Thymus (tissue), 14 donors: ENCODE measurements at places on chromosomes 2 and 18. TPM values are rescaled to one million over a fixed set of nuclear protein-coding genes. Genes with fewer than 3 reads are reported as not detected.

GRCh38 chr18:79878741-79879378 is 72.6 kb downstream of the SLC66A2 start:
- DNase-seq: no peak

- no peak for DNase-seq
These were observed 435.0 kb downstream of the RND3 start for GRCh38 chr2:150052457-150052856.

DNA sequence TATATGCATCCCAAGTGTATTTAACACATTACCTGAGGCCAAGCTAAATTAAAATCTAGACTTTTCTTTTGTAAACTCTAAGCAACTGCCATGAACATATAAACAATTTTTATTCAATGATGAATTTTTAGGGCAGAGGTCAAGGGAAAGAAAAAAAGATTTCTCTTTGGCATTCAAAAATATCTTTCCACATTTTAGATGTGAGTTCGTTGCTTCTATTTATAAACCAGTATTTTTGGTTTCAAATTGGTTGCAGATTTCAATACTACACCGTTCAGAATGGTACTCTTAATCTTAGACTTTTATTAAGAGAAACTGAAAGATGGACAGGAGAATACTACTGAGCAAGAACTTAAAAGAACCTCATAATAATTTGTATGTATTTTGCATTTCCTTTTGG is 293.6 kb upstream of the CCDC68 start:
- no peak for DNase-seq

DNA sequence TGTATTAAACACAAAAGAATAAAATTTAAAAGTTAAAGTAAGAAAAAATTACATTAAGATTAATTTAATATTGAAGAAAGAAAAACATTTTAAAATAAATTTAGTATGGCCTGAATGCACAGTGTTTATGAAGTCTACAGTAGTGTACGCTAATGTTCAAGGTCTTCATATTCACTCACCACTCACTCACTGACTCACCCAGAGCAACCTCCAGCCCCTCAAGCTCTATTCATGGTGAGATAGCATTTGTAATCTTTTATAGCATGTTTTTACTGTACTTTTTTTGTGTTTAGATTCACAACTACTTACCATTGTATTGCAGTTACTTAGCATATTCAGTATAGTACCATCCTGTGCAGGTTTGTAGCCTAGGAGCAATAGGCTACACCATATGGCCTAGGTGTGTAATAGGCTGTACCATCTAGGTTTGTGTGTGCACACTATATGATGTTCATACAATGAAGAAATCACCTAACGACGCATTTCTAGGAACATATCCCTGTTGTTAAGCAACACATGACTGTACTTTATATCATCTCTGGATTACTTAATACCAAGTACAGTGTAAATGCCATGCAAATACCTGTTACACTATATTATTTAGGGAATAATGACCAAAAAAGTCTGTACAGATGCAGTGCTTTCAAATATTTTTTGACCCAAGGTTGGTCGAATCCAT is 144.0 kb upstream of the IL1R2 start:
- DNase-seq: no peak

DNA sequence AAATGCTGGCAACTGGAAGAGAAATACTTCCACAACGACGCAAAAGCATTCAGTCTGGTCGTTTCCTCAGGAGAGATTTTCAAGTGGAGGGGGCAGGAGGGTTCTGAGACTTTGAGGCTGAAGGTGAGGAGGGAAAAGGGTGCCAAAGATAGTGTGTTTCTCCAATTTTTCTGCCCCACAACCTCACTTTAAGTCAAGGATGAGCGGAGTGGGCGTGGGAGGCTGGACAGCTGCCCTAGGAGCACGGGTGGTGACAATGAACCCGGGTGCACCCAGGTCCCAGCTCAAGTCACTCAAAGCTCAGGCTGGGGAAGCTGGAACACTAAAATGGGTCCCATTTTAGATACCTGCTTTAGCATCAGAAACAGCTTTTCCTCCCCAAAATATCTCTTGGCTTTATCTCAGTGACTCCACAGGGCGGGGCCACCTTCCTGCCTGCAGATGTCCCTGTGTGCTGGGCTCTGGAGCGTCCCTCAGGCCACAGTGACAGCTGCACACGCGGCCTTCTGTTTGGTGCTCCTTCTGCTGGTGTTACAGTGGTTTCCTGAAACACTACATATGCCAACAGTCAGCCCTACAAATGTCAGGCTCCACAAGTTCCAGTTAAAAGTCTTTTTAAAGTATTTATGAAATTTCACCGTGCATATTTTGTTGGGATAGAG is 1.4 kb upstream of the MBP start:
- no peak for DNase-seq

DNA sequence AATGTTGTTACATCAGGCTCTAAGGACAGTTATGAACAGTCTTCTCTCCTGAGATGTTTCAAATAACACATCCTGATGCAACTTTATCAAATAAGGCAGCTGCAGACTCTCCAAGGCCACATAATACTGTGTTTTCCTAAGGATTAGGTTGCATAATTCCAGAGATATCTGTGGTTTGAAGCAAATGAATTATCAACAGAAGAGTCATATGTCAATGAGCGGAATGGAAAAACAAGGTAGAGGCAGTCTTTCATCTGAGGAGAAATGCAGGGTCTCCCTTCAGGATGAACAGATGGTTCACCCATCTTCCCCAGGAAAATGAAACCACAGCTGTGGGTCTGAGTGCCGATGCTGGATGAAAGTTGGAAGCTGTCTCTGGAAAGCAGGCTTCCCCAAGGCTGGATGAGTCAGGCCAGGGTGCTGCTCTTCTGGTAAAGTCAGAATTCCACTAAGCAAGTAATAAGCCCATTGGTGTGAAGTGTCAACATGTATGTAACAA is 22.2 kb downstream of the LYG1 start:
- DNase-seq: no peak

DNA sequence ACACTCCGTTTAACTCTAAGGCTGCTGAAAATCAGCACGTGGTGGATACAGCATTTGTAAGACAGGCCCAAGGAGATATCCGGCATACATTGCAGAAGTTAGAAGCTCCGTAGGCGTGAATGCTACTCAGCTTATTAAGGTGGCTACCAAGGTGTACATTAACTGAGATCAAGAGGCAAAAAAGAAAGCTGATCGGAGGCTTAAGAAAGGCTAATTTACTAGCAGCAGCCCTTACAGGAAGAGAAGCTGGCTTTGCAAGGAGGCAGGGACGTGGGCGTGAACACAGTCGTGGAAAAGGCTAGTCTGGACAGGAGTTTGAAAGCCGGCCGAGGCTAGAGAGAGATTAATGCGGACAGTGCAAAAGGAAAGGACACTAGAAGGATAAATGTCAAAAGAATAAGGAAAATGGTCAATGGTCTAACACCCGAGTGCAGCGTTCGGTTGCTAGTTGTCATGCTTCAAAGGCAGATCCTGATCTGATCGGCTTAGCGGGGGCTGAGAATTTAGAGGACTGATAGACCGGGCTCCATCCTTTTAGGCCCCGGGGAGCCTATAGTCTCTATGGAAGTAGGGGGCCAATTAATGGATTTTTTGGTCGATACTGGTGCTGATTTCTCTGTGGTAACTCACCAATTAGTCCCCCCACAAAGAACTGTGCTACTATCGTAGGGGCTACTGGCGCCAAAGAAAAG is 45.6 kb upstream of the SELENOI start:
- DNase-seq: peak; percentile 50

DNA sequence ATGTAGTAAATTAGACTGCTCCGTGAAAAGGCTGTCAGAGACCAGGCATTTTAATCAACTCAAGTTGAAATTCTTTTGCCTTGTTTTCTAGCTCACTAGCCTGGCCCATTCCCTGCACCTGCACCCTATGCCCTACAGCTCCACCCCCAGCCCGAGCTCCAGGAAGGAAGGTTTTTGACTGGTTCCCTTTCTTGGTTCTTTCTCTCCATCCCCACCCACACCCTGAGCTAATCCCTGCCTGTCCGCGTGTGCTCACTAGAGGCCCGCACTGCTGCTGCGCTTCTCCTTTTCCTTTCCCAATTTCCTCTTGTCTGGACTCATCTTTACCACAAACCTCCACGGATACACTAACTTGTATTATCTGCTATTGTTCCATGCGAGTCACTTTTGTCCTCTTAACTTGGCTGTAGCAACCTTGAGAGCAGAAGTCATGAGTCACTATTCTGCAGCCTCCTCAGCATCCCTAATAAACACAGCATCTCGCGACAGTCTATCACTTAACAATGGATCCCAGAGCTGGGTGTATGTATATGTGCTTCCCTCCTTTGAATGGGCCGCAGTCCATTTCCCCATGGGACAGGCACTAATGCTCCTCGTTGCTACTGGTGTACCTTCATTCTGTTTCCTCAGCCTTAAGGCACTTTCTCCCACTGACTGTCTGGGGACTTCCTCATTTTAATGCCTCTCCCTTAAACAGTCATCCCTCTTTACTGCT is 36.5 kb downstream of the COLEC12 start:
- no peak for DNase-seq

DNA sequence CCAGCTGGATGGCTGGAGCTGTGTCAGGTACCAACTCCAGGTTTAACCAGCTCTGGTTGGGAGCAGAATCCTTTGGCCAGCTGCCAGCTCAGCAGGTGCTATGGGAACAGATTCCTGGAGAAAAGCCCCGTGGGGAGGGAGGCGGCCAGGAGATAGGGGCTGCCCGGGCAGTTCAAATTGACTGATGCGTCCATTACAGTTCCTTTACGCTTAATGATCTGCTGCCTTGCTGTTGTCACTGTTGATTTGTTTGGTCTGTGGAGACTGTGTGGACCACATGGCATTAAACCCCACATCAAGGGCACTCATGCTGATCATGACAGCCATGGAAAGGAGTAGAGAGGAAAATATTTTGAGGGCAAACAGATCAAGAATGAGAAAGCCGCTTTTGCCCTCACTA is 200.0 kb downstream of the TSN start:
- no peak for DNase-seq

- DNase-seq: peak; percentile 11
These were observed 58.2 kb downstream of the ADI1 start for GRCh38 chr2:3460831-3461800.

- DNase-seq: no peak
These were observed 32.2 kb downstream of the GPR39 start for GRCh38 chr2:132448771-132449170.

Gene MORN2
- 10.8 TPM for total RNA-seq

Gene SLC39A10
- 40.2 TPM for total RNA-seq

Gene THOC1
- total RNA-seq: 45.3 TPM

Gene ECEL1
- 0.28 TPM for total RNA-seq

Gene EIPR1
- 31.9 TPM for total RNA-seq
